ENCODE measurements at places on chromosomes 11 and 22.

DNA sequence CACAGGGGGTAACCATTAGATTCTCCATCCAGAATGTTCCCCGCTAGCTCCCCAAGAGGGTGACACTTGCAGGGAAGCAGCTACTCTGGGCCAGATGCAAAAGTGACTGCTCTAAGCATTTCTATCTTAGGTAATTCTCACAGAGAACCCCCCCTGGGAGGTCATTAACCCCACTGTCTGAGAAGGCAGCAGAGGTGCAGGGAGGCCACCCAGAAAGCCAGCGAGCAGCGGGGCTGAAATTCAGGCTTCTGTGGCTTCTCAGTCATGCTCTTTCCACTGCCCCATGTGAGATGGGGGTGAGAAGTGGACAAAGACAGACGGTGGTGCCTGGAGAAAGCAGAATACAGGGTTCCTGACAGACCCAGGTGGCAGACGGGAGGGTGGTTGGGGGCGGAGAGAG lies 114.4 kb upstream of the ASPHD2 start:
- no peak for DNase-seq

DNA sequence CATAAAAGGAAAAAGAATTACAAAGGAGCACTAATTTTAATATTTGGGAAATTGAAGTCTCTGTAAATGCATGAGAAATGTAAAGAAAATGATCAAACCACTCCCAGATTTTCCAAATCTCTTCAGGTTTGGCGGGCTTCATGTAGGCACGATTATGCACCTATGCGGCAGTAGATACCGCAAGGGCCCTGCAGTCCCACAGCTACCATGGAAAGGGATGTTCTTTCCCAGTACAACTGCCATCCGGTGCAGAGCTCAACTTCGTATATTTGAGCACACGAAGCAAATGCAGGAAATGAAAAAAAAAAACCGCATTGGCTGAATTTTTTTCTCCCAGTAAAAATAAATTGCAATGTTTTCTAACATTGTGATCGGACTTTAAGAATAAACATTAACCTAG lies 1.4 kb downstream of the SLC17A6 start:
- no peak for DNase-seq

- DNase-seq, result no peak
Observed at GRCh38 chr11:45043755-45044475, 93.2 kb upstream of the TP53I11 start.

GRCh38 chr11:46106530-46107407 lies 14.5 kb downstream of the PHF21A start:
- no peak for DNase-seq

- DNase-seq, result no peak
Observed at GRCh38 chr11:66178871-66179270, 89.6 kb upstream of the RAB1B start.

- DNase-seq, result no peak
Observed at GRCh38 chr22:40462195-40462984, 92.0 kb downstream of the SGSM3 start.

GRCh38 chr11:62880231-62880802 lies 379 bp upstream of the SLC3A2 start:
- no peak for DNase-seq

DNA sequence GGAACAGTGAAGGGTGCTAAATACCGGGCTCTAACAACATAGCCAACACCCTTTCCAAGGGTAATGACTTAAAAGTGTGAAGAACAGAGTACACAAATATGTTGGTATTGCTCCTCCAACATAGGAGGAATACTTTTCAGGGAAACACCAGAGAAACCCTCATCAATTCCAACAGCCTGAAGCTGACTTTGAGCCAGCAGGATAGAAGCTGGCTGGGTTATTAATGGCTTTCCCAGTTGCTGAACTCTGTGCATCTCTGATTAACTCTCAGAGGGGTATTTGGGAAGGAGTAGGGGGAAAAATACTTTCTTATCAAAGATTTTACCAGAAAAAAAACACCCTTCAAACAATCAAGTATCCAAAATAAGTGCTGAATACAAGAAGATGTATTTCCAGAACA lies 95.6 kb downstream of the AMBRA1 start:
- DNase-seq, result no peak

- no peak for DNase-seq
Observed at GRCh38 chr22:46758867-46759290, 3.6 kb upstream of the TBC1D22A start.

DNA sequence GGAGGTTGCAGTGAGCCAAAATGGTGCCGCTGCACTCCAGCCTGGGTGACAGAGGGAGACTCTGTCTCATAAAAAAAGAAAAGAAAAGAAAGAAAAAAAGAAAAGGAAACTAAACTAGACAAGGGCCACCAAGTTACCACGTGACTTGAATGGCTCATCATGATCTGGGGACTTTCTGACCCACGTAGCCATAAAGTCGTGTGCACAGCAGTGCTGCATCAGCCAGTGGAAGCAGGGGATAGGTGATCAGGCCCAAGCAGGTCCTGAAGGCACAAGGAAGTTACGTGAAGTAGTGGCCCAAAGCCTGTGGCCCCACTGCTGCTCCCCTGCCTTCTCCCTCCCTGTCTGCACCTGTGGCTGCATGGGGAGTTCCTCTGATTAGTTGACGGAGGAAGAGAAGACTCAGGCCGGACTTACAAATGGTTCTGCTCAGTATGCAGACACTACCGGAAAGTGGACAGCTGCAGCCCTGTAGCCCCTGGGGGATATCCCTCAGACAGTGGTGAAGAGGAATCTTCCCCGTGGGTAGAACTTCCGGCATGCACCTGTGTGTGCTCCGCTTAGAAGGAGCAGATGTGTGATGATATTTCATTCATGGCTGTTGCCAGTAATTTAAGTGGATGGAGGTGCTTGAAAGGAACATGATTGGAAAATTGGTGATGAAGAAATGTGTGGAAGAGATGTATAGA lies 18.2 kb upstream of the CD81 start:
- DNase-seq, result no peak

DNA sequence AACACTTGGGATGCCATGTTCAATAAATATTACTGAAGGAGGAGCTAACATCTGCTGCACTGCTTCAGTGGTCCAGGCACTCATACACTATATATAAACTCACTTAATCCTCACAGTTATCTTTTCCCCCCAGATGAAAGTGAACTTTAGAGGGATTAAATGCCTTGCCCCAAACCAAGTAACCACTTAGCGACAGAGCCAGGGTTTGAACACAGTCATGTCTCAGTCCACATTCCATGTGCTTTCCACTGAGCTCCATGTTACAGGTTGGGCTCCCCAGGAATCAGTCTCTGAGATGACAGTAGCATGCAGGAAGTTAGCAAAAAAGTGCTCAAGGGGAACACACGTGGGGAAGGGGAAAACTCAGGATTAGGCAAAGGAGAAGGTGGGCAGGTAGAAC lies 59.3 kb downstream of the ENDOD1 start:
- DNase-seq, result no peak

Data from GM12891 (cell line).